ENCODE measurements at places on chromosomes 6 and 20. TPM values are rescaled to one million over a fixed set of nuclear protein-coding genes. Genes with fewer than 3 reads are reported as not detected.

GRCh38 chr6:168603234-168603633 is 162.2 kb downstream of the SMOC2 start:
- DNase-seq, result no peak

DNA sequence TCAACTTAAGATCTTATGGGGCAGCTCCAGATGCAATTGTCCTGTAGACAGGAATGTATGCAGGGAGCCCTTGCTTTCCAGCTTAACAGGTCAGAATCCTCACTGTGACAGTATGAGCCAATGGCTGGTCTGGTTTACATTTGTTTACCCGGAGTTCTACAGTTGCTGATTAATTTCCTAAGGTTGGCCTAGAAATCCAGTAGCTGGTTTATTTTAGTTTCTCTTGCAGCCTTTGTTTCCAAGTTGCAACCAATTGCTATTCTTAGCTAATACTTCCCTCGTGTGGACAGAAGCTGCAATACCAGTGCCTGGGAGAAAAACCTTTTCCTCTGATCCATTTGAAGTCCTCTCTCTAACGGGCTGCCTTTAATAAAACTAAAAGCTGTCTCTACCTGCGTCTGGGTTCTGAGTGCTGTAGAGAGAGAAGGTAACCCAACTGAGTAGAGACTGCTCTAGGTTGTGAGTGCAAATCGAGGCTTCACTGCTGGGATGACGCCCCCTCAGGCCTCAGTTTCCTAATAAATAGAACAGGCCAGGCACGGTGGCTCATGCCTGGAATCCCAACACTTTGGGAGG is 45.9 kb downstream of the ZNF217 start:
- DNase-seq, result peak; percentile 24

PTCHD4 gene
- 0.10 TPM for total RNA-seq

RIPOR3 gene
- total RNA-seq, result 5.4 TPM

- DNase-seq, result no peak
These were observed 69.8 kb downstream of the ARID1B start for GRCh38 chr6:156846845-156847599.

DNA sequence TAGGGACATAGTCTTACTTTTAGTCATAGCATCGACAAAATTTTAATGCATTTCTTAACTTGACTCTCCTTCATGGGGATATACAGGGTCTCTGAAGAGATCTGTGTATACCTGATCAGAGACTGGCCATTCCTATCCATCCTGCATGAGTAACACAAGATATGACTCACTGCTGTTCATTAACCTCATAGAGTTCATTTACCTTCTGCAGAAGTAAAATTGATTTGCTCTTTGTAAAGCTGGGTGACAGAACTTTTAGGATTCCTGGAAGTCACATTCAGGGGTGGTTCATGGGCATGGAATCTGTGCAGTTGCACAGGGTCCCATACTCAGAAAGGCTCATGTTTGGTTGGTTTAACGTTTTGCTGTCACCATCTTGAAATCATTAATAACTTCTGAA is 53.2 kb downstream of the PDE7B start:
- no peak for DNase-seq

- peak; percentile 94 for DNase-seq
These were observed 113.8 kb downstream of the CEBPB start for GRCh38 chr20:50304501-50304856.

FRMD1 gene
- 1.1 TPM for total RNA-seq

GRCh38 chr6:163698086-163698485 is 283.6 kb downstream of the QKI start:
- peak; percentile 61 for DNase-seq

- no peak for DNase-seq
These were observed 34.0 kb downstream of the TRERF1 start for GRCh38 chr6:42417641-42418112.

DNA sequence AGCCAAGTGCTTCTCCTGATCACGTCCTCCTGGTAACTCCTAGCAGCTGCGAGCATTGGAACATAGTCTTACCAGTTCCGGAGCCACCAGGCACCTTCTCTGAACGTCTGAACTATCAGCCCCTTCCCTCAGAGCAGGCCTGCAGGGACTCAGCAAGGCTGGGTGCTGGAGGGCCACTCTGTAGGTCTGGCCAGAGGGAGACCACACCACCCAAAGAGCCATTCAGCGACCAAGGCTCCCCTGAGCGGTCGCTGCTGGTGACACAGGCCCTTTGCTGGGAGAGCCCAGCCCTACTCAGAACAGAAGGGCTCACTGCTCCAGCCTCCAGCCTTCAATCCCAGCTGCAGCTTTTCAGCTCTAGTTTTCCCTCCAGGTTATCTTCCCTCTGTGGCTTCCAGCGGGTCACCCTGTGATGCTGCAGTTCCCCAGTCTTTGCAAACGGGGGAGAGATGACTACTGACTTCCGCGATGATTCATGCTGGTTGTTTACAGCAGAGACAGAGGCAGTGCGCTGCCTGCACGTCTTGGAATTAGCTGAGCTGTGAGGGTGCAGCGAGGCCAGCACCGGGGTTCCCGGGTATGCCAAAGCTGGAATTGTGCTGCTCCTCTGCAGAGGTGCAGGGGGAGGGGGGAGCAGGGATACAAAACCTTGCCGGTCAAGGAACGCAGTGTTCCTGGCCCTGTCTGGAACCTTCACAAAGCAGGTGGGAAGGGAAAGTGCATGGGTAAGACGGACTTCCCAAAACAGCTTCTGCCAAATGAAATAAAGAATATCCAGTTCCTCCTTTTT is 161.4 kb downstream of the LY86 start:
- peak; percentile 80 for DNase-seq

- DNase-seq, result no peak
These were observed 2.3 kb upstream of the ZNF165 start for GRCh38 chr6:28078050-28078449.

DNA sequence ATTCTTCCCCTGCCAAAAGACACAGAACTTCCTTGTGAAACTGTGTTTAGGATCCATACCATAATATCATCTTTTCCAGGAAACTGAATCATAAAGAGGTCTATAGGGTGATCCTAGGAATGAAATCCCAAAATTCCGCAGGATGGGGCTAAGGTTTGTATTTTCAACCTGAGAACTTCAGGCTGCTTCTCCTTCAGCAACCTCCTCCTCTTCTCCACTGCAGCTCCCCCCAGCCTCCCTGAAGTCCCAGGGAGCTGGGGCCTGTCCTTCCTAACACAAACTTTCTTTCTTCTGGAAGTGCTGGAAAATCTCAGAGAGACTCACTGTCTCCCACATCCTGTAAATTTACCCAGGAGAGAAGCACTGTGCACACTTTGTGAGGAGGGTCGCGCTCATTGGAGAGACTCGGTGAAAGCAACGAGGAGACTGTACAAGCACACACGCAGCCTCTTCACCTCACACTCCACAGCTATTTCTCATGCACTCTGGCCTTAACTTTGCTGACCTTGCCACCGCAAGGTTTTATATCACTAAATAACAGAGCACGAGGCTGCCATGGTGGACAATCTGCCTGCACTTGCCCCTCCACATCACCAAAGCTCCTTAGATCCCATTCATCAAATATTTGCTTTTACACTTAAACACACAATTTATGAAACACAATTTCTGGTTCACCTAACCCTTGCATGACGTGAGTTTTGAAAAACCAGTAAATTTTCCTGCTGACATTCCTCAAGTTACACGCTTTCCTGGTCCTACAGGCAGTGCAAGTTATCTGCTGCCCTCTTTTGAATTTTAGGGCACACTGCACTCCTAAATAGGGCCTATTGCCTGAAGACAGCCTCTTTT is 14.3 kb downstream of the ID4 start:
- no peak for DNase-seq

DNA sequence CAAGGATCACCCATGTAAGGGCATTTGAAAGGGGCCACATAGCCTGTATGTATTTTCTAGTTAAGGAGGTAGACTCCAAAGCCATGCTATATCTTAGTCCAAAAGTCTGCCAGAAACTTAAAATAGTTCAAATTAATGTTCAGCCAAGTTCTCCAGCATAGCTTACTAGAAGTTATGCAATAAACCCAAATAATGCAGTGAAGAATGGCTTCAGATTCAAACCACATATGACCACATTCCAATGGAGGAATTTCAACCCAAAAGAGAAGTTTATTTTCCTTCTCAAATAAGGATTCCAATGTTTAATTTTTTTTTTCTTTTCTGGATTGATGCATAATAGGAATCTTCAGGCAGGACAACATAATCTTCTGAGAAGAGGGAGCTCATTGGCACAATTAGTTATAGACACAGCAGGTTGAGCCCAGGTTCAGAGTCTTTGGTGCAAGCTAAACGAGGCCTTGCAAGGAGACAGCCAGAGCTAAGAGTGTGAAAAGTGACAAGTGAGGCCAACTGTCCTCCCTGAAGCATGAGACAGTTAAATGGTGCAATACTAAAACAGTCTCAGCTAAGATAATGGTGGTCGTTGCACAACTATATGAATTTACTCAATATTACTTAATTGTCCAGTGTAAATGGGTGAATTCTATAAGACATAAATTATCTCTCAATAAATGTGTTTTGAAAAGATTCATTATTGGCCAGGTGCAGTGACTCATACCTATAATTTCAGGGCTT is 598.8 kb upstream of the CDH4 start:
- no peak for DNase-seq

GRCh38 chr20:50111120-50111828 is 1.7 kb downstream of the UBE2V1 start:
- DNase-seq, result no peak

SPTLC3 gene
- 69.8 TPM for total RNA-seq

GRCh38 chr6:118932421-118932820 is 2.5 kb downstream of the MCM9 start:
- no peak for DNase-seq

DNA sequence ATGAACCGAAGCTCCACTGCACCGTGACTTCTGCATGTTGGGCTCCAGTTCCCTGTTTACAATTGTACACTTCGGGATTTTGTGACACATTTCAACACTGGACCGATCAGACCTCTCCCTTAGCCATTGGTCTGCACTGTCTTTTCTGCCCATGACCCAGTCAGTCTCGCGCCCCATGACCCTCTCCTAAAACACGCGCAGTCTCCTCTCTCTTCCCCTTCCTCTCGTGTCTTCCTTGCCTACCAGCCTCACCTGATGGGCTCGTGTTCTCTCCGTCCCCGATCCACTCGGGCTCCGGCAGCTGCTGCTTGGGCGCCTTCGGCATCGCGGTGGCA is 535 bp upstream of the ABCF1 start:
- no peak for DNase-seq

KIF3B gene
- 13.8 TPM for total RNA-seq

- DNase-seq, result no peak
These were observed 26.7 kb downstream of the KAT14 start for GRCh38 chr20:18164356-18164755.

DNA sequence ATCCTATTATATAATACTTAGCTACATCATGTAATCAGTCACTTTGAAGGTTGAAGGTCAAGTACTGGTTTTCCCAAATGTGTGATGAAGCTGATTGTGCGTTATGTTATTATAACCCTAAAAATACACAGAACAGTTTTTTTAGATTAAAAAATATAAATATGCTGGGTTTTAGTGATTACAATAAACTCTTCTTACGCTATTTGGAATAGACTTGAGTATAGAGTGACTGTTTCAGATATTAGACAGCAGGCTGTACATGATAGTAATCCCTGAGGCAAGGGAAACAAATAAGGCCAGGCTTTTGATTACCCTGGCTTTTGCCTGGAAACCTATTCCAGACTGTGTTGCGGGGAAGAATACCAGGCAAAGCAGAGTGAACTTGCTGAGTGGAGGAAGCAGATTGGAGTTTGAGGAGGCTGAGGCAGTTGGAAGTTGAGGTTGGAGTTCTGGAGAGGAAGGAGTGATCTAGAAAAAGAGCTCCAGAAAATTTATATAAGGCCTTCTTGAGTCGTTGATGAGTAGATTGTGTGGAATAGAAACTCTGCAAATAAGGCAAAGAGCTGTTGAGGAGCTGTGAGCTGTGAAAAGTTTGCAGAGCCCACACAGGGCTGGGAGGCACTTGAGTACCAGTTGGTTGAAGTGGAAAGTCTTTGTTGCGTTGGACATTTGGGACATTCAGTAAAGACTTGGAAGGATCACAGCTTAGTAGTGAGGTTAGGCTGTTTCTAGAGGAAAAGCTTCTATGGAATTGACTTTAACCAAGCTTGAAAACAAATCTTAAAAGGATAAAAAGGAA is 26.4 kb downstream of the MAP3K4 start:
- DNase-seq, result no peak

REM1 gene
- total RNA-seq, result 1.3 TPM

GRCh38 chr6:146489468-146490151 is 54.0 kb upstream of the RAB32 start:
- no peak for DNase-seq

- no peak for DNase-seq
These were observed 102.4 kb upstream of the SUPT3H start for GRCh38 chr6:45479834-45480751.

- DNase-seq, result no peak
These were observed 291.4 kb downstream of the PLCB1 start for GRCh38 chr20:8423482-8423881.

RAD21L1 gene
- not detected for total RNA-seq

DNA sequence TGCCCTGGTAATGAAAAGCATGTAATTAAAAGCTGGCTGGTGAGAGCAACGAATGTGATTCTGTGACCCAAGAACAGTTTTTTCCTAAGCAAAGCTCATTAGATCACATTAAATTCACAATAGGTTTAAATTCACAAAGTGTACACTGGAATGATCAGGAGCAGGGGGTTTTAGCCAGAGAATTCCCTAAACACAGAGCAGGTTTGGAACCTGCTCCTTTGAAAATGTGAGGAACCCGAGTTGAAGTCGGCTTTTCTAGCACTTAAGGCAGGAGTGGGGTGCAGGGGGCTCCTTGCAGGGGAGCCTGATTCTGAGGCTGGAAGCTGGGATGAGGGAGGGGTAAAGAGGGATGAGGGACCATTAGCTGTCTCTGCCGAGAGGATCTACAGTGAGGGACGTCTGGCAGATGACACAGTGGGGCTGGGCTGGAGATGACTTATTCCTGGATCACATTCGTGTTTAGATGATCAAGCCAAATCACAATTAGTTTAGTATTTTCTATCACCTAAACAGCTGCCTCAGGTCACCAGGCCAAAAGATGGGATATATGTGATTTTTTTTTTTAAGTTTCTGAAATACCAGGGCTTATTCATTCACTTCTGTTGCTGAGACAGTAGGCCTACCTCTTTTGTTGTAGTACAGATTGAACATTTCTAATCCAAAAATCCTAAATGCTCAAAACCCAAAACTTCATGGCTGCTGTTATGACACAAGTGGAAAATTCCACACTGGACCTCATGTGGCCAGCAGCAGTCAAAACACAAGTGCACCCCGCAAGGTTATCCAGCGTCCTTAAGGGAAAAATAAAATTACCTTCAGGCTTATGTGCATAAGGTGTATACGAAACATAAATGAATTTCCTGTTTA is 93.1 kb upstream of the HIVEP1 start:
- no peak for DNase-seq

MYO6 gene
- total RNA-seq, result 38.0 TPM

All from lower leg skin (tissue), 4 donors.